ENCODE measurements at places on chromosomes 7 and 10.

DNA sequence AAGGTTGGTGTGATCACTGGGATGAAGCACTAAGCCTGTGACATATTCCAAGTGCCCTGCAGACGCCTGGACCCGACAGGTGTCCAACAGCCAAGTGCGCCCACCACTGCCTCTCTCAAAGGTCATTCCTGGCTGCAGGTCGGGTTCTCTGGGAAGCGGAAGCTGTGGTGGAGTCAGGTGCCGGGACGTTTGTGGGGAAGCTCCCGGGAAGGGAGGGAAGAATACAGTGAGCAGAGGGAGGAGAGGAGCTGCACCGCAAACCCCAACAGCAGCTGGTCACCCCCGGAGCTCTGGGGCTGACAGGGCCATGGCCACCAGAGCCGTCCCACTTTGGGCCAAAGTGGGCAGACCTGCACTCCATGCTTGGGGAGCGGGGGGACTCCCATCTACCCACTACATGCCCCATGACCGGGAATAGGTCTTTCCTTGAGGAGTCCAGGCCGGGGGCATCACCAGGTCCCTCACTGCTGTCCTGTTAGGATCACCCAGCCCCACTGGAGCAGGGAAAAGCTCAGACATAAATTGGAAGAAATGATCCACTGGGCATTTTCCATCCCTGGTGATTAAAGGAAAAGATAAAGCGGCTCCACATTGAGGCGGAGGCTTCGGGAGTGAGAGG, 84.5 kb upstream of the PPP2R2D start:
- DNase-seq: no peak

DNA sequence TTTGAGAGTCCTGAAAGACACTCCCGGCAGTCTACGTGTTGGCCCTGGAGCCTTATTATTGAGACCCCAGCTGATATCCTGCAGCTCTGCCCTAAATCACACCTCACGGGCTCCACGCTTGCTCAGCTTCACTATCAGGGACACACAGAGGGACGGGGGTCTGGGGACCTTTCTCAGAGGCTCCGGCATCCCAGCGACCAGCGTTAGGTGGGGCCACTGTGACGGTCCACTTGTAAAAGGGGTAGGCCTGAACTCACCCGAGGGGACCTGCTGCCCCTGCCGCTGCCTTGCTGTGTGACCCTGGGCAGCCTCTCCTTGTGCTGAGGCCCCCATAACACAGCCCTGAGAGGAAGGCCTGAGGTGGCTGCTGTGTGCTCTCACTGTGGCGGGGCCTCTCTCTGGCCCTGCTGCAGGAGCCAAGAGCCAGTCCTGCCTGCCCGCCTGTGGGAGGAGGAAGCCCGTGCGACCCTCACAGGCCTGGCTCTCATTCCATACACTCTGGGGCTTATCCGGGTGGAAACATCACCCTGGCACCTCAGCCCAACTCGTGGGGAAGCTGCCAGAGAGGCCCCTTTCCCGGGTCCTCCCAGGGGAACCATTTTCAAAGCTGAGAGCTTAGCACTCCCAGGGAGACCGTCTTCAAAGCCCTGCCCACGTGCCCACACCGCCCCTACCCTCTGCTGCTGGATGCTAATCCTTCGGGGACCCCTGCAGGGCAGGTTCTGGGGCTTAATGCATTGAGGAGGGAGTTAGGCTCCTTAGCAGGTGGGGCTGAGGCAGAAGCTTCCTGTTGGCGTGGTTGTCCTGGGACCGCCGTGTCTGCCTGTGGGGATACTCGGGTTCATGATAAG, 21.7 kb downstream of the AQP1 start:
- DNase-seq: no peak

GRCh38 chr10:52785418-52785817, 12.8 kb upstream of the MBL2 start:
- DNase-seq: no peak

GRCh38 chr7:155944901-155945300, 132.6 kb upstream of the SHH start:
- DNase-seq: no peak

- DNase-seq: peak; percentile 33
Observed at GRCh38 chr7:90749774-90750173, 153.7 kb downstream of the CDK14 start.

- peak; percentile 42 for DNase-seq
Observed at GRCh38 chr10:115762029-115762428, 511.0 kb downstream of the GFRA1 start.

DNA sequence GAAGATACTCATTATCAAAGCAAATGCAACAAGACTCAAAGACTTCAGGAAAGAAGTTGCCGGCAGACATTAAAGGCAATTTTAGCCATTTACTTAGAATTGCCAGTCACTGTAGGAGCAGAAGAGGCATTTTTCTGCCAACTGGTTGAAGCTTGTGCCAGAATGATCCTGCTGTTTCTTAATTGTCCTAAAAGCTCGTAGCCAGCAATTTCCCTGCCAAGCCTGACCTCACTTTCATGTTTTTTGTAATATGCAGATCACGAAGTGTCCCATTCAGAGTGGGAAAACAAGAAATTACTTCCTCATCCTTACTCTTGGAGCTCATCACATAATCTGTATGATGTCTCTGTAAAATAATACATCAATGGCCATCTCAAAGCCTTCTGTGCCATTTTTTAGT, 130.9 kb upstream of the ANKRD1 start:
- peak; percentile 35 for DNase-seq

GRCh38 chr10:127999297-128000129, 92.6 kb downstream of the PTPRE start:
- no peak for DNase-seq

- DNase-seq: no peak
Observed at GRCh38 chr10:132321726-132322125, 10.3 kb upstream of the LRRC27 start.

DNA sequence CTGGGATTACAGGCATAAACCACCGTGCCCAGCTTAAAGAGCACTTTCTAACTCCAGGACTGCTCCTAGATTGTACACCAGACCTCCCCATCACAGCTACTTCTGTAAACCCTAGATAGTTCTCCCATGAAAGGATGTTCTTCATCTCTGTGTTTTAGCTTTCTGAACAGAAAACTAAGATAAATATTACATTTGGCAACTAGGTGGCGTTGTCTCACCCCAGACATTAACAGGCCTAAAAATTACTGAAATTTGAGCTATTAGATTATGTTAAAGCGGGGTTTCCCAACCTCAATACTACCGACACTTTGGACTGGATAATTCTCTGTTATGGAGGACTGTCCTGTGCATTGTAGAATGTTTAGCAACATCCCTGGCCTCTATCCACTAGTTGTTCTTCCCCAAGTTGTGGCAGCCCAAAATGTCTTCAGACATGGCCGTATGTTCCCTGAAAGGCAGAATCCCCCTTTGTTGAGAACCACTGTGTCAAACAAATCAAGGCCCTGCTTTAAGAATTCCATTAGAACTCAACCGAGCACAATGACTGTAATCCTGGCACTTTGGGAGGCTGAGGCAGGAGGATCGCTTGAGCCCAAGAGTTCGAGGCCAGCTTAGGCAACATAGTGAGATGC, 19.1 kb downstream of the ATOH7 start:
- peak; percentile 67 for DNase-seq

- DNase-seq: no peak
Observed at GRCh38 chr7:106152313-106152665, 40.2 kb upstream of the SYPL1 start.

GRCh38 chr7:98840722-98841121, 29.1 kb downstream of the TMEM130 start:
- peak; percentile 68 for DNase-seq

GRCh38 chr7:29562307-29562706, 1.3 kb upstream of the PRR15 start:
- DNase-seq: no peak

- peak; percentile 53 for DNase-seq
Observed at GRCh38 chr7:41930538-41931262, 227.8 kb upstream of the INHBA start.

- no peak for DNase-seq
Observed at GRCh38 chr10:100970914-100971811, 1.9 kb downstream of the SEMA4G start.

- peak; percentile 93 for DNase-seq
Observed at GRCh38 chr10:580778-581177, 108.7 kb downstream of the DIP2C start.

GRCh38 chr10:28915989-28916588, 238.8 kb downstream of the BAMBI start:
- no peak for DNase-seq

- no peak for DNase-seq
Observed at GRCh38 chr7:135710417-135711138, 17.4 kb downstream of the SLC13A4 start.

DNA sequence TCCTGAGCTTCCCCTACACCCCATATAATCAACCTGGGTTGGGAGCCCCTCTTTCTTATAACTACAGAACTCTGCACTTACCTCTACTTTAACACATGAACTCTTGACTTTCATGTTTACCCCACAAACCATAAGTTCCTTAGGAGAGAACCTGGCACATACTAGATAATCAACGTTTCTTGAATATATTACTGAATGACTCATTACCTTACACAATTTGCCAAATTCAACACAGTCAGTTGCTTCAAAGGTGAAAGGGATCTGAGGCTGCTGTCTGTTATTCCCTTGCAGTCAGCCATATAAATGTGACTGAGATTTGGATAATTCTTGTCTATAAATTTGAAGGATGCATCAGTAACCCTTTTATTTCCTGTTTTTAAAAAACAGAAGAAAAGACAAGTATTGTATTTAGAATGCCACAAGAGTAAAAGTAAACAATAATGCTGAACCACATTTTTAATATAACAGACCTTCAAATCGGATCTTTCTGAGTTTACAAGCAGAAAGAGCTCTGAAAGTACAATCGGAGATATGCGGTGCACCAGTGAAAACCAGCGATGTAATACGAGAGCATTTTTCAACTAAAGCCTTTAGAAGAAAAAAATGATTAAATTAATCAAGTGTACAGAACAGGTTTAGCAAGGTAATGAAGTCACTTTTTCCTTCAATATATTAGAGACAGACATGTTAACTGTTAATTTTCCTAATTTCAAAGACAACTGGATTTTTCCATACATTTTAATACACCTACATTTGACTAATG, 29.5 kb upstream of the LRRC17 start:
- peak; percentile 57 for DNase-seq

DNA sequence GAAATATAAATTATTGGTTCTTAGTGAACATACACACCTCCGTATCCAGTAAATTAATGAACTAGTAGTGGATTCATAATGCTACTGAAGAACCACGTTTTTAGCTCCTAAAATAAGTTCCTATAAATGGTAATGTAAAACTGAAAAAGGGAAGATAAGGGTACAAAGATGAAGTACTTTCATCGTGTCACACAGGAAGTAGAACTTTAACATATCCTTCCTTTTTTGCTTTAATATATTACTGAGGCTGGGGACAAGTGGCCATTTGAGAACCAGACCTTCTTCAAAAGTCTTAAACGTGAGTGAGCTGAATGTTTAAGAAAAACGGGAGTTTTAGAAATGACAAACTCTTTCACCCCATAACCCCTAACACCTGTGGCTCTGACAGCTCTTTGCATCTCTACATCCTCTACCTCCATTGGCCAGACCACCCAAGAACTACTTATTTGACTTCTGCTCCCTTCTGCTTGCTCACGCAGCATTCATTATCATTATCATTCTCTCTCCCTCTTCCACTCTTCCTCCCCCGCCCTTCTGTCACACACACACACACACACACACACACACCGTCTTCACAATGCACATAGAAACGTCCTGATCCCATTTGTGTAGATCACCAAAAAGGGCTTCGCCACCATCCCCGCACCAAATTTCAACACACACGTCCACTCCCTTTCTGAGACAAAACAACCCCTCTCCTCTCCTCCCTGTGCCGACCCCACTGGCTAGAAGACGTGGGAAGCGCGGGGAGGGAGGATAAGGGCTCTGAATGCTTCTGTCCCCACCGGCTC, 677 bp downstream of the SKAP2 start:
- peak; percentile 46 for DNase-seq

- no peak for DNase-seq
Observed at GRCh38 chr7:26916336-26916735, 51.9 kb upstream of the SKAP2 start.

GRCh38 chr10:110457851-110458250, 39.9 kb upstream of the DUSP5 start:
- DNase-seq: no peak

DNA sequence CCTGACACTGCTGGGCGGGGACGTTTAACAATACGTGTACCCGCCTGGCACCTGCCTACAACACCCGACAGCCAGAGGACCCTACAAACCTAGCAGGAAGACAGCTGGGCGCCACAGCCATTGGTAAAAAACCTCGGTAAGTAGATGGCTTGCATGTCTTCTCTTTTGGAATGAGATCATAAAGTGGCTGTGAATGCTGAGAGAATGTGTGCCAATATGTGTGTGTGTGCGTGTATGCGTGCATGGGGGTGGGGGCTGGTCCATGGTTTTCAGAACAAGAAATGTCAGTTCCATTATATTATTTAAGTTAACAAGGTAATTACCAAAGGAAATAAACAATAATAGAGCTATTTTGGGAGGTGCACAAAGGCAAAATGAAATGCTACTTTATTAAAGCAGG, 39.2 kb downstream of the PAPOLB start:
- no peak for DNase-seq

DNA sequence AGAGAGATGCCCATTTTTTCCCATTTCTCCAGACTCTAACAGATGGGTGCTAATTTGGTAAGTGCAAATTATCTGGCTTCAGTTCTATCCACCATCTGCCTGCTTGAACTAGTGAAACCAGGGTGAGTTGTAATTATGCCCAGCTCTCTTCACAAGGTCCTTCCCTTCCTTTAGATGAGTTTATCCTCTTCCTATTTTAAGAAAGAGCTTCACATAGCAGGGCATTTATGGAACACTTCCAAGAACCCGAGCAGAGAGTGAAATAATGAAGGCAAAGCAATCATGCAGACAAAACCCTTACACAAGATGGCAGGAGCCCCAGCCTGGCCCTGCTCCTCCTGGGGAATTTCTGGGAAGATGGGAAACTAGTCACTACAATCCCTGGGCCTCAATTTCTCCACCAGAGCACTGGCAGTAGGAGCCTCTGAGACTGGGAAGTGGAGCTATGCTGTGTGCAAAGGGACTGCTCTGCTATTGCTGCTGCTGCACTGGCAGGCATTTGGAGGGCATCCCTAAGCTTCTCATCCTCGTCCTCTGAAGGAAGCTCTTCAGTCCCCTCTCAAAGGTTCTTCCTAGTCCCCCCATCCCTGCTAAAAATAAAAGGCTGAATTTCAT, 33.7 kb upstream of the PLXNA4 start:
- DNase-seq: no peak

DNA sequence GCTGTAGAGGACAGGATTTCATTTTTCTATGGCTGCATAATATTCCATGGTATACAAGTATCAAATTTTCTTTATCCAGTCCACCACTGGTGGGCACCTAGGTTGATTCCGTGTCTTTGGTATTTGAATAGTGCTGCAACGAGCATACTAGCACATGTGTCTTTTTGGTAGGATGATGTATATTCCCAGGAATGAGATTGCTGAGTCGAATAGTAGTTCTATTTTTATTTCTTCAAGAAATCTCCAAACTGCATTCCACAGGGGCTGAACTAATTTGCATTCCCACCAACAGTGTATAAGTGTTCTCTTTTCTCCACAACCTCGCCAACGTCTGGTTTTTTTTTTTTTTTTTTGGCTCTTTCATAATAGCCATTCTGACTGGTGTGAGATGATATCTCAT, 550.0 kb downstream of the REEP3 start:
- DNase-seq: no peak

All from fibroblast of the aortic adventitia (primary cell).